ENCODE measurements at places on chromosomes 2 and 18. TPM values are rescaled to one million over a fixed set of nuclear protein-coding genes. Genes with fewer than 3 reads are reported as not detected.

The MYO5B gene
- total RNA-seq = 120 TPM

GRCh38 chr18:70450426-70451253, 161.8 kb downstream of the SOCS6 start:
- DNase-seq = no peak

DNA sequence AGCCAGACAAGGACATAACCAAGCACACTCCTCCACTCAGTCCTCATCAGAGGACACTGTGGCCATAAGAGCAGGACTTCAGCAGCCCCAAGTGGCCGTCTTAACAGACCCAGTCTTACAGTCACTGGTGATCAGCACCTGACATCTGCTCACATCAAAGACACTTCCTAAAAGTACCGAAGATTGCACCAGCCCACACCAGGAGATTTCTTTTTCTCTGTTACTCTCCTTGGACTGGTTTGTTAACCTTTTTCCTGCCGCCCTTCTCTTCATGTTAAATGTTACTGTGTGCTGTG, 44.1 kb downstream of the MRPS5 start:
- no peak for DNase-seq

The GREB1 gene
- 2.5 TPM for total RNA-seq

The DUSP2 gene
- 1.5 TPM for total RNA-seq

- peak; percentile 65 for DNase-seq
Measured at GRCh38 chr2:230706053-230706521, 6.6 kb upstream of the CAB39 start.

DNA sequence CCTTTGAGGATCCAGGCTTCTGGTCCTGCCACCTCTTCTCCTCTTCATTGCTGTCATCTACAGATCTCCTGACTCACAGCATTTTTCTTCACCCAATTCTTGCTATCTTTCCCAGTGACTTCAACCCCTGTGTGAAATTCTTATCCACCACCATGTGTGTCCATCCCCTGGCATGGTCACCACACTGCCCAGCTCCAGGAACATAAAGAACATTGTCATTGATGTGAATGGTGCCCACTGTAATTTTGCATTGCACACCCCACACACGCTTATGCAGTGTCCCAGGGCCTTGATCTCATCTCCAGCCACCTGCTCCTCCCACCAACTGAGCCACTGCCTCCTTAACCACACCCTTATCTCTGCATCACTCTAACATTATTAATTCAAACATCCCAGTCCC, 85.3 kb downstream of the C1D start:
- DNase-seq = no peak

The NFATC1 gene
- 2.9 TPM for total RNA-seq

DNA sequence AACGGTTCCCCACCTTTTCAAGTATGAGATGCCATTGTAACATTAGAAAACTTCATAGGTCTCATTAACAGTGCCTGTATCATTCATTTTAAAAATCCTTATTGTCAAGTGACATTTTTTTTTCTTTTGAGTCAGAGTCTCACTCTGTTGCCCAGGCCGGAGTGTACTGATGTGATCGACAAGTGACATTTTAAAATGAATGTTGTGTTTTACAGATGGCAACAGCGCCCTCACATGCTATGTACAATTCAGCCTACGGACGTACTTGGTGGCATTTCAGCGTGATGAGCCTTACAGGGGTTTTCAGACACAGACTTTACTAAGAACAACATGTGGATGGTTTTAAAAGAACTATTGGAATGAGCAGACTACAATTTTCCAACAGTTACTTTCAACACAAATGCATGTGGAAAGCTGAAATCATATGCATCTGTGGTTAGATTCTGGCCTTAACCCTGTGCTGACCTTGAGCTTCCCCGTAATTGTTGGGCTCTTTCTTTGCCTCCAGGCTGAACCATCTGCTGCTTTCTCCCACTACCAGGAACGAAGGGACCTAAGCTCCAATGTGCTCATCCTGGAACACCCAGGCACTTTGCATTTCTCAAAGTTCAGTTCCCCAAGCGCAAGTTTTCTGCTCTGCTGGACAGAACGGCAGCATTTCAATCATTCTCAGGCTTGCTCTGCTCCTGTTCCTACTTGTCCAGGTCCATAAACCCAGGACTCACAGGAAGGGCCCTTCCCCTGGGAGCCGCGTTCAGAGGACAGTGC, 119.9 kb upstream of the NDUFV2 start:
- DNase-seq = peak; percentile 73

The RAB17 gene
- total RNA-seq = 62.8 TPM
